Suppressor macrophage treated with lipopolysaccharide for 4 hours (primary cell): ENCODE measurements at places on chromosomes 2 and 18.

DNA sequence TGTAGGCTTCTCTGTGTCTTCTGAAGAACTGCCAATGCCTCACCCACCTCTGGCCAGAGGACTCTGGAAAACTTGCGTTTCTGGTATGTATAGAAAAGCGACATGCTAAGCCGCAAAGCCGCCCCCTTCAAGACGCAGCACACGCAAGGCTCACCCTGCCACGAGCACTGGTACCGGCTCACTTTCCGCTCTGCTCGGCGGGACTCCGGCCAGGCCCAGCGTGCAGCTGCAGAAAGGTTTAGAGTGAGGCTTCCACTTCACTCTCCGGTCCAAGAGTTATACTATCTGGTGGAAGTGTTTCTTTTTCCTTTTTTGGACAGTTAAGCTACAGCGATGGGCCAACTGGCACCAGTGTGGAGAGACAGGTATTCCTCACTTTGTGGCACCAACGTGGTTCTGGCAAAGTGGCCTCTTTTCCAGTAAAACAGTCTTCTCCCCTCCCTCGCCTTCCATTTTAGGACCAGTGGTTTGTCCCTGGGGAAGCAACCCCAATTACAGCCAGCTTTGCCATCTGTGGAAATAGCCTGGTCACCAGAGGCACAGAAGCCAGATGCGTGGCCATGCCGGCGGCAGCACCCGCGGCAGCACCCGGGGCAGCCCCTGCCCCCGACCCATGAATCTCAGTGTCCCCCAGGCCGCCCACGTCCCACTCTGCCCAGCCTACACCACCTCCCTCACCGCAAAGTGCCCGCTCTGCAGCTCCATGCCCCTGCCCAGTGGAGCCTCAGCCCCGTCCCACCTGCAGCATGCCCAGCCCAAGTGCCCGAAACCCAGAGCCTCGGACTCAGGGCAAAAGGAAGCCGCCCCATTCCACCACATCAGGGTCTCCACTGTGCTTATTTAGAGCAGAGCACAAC is 91.6 kb upstream of the CTDP1 start:
- no peak for DNase-seq

DNA sequence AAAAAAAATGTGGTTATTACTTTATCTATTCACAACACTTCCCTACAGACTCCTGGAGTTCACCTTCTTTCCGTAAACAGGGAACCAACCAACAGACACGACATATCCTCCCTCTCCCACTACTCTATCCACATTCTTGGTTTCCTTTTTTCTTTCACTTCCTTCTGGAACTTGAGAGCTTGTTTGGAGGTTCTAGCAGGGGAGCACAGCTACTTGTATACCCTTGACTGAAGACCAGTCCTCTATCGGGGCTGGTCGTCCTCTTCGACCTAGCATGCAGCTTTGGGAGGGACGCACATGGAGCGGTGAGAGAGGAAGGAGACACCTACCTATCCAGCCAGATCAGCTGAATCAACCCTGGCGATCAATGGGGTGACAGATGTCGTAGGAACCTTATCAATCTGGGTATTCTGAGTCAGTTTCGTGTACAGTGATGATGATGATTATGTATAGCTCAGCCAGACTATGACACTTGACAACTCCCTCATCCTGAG is 43.5 kb upstream of the MSH2 start:
- DNase-seq, result no peak

GRCh38 chr18:59623456-59624368 is 73.5 kb downstream of the CCBE1 start:
- DNase-seq, result no peak

DNA sequence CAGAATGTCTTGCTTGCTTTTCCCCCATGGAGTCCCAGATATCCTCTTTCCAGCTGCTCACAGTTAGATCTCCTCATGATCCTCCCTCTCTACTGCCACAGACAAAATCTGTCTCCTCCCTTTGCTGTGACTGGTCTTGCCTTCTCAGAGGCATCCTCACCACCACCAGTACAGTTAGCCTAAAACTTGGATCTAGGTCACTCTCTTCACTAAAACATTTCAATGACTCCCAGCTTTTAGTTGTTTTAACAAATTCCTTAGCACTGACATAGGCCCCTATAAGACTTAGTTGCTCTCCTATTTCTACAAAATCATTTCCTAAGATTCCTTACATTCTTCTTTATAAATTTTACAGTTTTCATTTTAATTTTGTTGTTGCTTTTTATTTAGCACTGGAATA is 734.2 kb upstream of the CHAC2 start:
- DNase-seq, result no peak

DNA sequence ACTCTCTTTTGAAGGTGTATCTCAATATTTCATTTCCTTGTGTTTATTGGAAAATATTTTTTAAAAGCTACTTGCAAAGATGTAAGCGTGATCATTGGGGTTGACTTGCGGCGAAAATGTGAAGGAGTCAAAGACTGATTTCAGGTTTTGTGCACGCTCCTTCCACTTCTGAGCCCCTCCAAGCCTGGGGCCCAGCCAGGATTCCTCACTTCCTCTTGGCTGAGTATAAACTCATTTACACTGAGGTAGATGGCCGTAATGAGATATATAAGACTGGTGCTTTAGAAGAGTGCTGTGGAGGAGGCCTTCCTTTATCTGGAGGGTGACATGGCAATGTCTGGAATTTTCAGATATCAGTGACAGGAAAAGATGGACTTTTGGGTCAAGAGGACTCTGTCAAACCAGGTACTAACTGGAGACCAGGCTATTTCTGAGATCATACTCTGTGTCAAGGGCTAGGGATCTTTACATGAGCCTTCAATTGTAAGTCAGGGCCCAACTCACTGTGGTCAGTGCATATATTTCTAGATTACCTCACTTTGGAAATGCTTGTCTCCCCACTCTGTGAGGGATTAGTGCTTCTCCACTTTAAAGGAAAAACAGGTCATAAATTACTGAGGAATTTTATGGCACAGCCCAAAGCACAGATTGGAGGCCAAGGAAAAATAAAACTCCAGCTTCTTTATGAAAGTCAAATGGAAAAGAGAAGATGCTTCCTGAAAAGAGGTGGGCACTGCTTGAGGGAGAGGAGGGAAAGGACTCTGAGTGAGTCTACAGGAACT is 22.8 kb downstream of the PRKCE start:
- DNase-seq, result no peak

- DNase-seq, result no peak
These were observed 87.4 kb downstream of the GAREM1 start for GRCh38 chr18:32383050-32383819.

DNA sequence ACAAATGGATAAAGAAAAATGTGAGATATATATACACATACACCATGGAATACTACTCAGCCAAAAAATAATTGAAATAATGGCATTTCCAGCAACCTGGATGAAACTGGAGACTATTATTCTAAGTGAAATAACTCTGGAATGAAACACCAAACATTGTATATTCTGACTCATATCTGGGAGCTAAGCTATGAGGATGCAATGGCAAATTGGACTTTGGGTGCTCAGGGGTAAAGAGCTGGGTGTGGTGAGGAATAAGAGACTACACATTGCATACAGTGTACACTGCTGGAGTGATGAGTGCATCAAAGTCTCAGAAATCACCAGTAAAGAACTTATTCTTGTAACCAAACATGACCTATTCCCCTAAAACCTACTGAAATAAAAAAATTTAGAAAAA is 636.0 kb upstream of the LRATD1 start:
- DNase-seq, result no peak

GRCh38 chr18:63301434-63301833 is 18.1 kb downstream of the BCL2 start:
- DNase-seq, result peak; percentile 96

DNA sequence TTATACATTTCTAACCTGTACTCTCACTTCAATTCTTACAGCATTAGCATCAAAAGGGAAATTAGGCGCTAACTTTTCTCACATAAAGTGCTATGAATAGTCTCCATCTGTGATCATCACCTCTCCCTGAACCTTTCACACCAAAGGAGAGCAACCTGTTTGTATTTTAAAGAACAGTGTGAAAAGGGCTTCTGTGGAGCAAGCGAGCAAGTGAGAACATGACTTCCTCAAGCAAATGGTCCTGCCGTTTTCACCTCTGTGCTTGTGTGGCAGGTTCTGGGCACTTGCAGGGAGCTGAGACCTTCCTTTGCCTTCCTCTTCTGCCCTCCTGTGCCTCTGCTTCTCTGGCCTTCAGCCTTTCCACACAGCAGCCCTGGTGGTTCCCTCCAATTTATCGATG is 51.9 kb downstream of the TGFA start:
- DNase-seq, result no peak

DNA sequence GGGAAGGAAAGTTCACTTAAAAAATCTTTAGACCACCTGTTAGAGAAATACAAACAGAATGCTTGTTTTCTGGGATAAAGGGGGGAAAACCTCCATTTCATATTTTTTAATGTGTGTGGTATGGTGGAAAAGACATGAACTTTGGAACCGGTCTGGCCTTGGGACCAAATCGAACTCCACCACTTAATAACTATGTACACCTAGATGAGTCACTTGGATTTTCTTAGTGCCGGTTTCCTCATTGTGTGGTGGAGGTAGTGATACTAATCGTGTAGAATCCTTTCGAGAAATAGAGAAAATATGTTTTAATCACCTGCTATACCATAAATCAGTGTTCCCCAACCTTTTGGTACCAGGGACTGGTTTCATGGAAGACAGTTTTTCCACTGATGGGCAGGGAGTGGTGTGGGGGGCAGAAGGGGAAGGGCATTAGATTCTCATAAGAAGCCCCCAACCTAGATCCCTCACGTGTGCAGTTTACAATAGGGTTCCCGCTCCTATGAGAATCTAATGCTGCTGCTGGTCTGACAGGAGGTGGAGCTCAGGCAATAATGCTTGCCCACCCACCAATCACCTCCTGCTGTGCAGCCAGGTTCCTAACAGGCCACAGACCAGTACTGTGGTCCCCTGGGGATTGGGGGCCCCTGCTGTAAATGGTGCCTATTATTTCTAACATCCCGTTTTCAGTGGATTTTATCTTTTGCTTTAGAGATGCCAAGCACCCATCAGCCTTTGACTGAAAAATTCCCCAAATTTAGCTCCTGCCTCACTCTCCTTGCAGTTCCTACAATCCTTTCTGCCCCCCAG is 308.8 kb downstream of the PRKCE start:
- DNase-seq, result no peak

DNA sequence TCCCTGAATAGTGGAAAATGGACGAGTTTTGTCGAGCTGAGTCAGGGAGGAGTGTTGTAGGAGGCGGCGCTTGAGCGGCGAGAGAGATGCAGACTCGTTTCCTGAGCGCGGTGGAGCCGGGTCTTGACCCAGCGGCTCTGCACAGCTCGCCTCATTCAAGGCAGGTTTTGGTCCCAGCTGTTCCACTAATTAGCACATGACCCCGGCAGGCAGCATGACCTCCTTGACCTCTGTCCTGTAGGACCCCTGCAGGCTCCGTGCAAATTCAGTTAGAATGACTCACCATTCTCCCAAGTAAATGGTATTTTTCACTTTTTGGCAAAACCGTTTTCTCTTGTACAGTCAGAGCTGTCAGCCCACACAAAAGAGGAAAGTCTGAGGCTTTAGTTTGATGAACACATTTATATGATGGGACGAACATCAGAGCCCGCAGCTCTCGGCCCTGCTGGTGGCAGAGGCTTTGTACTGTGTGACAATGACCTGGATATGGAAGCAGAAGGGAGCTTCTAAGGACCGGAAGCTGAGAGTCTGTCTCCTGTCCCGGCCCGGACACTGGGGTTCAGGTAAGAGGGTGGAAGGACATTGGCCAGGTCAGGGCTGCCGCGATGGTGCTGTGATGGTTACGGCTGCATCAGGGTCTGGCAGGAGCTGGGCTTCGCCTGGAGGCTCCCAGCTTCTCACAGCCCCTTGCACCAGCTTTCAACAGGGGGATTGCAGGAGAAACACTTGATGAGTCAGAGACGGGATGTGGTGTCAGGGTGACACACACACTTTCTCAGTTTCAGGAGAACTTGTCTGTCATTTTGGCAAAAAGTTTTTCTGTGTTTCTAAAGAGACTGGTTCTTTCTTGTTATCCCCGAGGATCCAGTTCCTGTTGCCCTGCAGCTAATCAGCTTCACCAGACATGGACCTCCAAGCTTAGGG is 29.9 kb upstream of the ALKAL2 start:
- no peak for DNase-seq

DNA sequence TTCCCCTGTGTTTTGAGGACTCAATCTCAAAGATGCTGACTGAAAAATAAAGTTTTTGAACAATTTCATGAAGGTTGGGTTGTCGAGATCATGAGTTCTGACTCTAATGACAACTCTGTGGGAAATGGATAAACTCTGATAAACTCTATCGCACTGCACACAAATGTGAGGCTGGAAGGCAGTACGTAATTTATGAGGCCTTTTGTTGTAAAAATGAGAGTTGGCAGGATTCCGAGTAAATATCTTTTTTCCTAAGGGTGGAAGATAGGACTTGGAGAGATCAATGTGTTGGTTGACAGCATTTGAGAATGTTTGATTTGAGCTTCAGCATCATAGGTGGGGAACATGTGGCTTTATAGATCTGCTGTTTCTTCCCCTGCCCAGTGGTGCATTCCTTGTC is 90.4 kb downstream of the SPTBN1 start:
- no peak for DNase-seq

GRCh38 chr2:238997684-238998083 is 149.8 kb downstream of the TWIST2 start:
- no peak for DNase-seq

DNA sequence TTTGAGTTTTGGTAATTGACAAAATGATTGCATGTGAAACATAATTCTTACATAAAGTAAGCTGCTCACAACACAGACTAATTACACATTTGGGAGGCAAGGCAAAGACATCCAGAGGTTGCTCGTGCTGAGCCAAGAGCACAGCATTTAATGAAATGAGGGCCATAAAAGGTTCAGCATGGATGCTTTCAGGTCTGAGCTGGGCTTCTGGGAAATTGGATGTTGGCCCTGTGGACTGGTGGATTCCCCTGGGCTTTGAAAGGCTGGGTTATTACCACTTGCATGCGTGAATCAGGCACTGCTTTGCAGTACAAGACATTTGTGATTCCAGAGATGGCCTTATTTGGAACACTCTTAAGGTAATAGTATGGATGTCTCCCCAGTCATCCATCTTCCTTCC is 533.5 kb upstream of the NRP2 start:
- no peak for DNase-seq

DNA sequence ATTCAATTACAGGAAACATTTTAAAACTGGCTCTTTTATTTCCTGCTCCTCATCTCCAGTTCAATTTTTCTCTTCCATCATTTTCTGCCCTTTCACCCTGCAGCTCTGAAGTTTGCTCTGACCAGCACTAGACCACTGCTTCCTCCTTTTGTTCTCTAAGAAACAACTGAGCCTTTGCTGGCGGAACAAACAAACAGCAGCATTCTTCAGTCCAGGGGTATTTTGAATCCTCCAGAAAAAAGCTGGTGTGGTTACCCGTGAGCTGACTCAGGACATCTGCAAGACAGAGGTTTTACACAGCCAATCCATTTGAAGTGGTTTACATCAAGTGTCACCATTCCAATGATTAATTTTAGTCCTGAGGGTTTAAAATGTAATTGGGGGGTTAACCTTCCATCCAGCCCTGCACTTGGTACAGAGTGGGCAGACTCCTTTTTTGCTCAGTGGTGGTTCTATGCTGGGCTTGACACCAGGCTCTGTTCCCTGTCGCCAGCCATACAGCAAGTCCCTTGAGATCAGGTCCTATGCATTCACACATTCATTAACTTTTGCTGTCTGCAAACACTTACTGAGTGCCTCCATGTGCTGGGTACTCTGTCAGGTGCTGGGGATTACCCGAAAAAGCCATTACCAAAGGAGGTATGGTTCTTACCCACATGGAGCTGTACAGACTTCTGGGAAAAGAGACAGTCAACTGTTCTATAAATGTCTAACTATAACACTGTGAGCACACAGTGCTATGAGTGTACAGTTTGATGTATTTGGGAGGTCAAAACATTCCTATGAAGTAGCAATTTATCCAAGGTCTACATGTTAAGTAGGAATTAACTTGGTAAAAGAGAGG is 909.4 kb upstream of the GYPC start:
- DNase-seq, result no peak
